Esophagus squamous epithelium (tissue), 5 donors: ENCODE measurements at places on chromosomes 5 and 9.

GRCh38 chr5:1330146-1330846 lies 14.6 kb downstream of the CLPTM1L start:
- DNase-seq = no peak

DNA sequence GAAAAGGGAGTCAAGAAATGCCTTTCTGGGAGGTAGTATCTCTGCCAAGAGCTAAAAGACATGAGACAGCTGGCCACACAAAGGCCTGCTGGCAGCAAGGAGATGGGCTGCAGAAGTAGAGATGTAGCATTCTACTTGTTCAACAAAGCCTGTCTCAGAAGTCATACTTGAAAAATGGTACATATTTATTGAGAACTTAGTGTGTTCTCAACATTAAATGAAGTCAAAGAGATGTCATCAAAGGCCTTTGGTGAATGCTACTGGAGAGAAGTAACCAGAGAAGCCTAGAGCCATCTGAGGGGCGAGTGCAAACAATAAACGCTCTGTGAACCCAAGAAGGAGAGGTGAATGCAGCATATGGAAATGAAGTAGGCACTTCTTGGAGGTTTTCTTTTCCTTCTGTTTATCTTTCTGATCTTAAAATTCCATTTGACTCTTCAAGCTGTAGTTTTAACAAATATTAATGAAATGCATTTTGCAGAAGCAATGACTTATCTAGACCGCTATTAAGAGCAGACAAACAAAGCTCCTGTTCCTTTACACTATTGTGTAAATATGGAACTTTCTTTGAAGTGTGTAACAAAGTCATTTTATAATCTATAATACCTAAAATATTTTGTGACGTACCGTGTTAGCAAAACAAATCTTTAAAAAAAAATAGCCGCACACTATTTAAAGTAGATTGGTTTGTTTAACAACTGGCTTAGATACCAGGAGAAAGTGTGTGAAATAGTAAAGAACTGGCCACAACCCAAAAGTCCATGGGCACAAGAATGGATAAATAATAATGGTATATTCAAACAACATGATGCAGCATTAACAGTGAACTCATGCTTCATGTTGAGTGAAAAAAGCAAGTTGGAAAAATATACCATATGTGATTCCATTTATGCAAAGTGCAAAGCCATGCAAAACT lies 70.2 kb downstream of the ZNF608 start:
- DNase-seq = no peak

GRCh38 chr5:65776441-65777141 lies 54.6 kb downstream of the NLN start:
- no peak for DNase-seq

- no peak for DNase-seq
These were observed 381 bp downstream of the MED22 start for GRCh38 chr9:133347515-133347984.

DNA sequence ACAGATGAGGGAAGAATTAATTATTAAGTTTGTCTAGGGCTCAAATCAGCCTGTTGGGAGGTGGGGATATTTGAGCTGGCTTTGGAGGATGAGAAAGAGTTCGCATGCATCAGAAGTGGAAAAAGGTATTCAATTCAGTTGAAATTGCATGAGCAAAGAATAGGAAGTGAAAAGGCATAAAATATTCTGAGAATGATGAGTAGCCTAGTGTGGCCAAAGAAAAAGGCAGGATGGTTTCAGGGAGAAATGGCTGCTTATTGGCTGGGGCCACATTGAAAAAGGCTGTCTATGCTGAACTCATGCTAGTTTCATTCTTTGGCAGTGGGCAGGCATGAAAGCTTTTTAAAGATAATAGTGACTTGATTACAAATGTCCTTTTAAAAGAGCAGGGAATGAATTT lies 235.4 kb upstream of the RIOK2 start:
- DNase-seq = no peak

DNA sequence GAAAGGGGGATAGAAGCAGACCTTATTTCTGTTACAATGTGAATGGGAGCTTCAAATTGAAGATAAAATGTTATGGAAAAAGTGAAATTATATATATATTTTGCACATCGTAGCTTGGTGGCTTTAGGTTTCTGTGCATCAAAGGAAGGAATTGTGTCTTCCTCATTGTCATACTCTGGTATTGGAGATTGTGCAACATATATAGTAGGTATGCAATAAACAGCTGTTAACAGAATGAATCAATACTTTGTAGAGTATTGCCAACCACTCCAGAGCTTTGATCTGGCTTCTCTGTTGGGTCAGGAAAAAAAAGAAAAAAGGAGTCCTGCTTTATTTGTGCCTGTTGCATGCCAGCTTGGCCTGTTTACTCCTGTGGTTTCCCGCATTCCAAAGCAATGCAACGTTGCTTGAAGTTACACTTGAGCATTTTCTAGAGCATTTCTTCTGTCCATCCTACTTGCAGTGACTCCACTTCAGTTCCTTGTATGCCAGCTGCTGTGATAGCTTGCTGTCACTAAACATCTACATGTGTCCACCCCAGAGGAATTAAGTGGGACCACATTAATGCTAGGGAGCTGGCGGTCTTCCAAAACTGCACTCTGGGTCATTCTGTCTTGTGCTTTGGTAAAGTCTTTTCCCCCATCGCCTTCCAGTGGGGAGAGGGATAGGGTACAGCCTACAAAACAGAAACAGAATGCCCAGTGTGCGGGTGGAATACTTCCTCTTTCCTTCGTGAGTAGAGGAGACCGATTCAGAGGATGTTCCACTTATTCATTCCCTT lies 62.0 kb upstream of the MEF2C start:
- DNase-seq = no peak

DNA sequence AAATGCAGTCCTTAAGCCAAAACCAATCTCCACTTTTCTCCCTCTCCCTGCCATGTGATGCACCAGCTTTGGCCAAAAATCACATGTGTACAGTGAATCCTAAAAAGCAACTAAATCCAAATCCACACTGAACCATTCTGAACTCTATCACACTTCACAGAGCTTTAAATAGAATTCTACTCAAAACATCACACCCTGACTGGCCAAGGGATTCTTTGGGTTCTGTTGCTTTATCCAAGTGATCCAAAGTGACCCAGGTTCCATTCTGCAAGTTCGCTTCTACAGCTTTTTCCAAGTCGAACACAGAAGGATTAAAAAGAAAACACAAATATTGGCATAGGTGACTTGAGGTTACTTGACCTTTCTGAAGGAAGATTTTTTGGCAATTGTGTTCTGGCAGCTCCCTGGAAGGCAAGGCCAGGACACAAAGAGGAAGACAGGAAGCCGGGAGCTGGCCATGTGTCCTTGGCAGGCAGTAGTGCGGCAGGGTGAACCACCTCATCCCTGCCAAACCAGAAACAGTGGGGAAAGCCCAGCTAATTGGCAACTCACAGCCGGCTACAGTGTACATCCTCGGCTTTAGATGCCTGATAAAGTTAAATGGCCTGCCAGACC lies 115.0 kb downstream of the NFIB start:
- no peak for DNase-seq

GRCh38 chr9:110835859-110836271 lies 167.3 kb downstream of the MUSK start:
- DNase-seq = no peak

DNA sequence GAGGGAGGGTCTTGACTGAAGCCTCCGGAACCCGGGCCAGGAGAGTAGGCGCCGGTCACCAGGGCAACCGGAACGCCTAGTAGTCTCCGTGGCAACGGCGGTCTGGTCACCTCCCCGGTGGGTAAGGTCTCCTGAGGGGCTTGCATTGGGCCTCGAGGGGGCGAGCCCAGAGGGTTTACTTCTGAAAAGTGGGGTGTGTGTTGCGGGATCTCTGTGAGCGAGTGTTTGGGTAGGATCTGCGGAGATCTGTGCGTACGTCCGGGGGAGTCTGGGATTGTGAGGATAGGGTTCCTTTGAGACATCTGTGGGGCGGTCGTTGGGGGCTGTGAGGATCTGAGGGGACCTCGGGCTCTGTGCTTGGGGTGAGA lies at the start of gene FAM221B:
Gene FAM221B, minus strand, starts transcription at position 17 of the 368 bp plus-strand sequence. CDS start 2,571 bp downstream, outside the sequence.
- DNase-seq = no peak
